ENCODE measurements at places on chromosomes 12 and 14.

- H3K27ac ChIP-seq: no peak overlapping the region
- H3K36me3 ChIP-seq: no peaks in the 10 kb centered on the region
- H3K27me3 ChIP-seq: no peaks in the 10 kb centered on the region
- H3K4me3 ChIP-seq: no peak overlapping the region
- H3K4me1 ChIP-seq: no peaks in the 10 kb centered on the region
Measured at GRCh38 chr12:82659343-82660207, 27.1 kb upstream of the TMTC2 start.

GRCh38 chr14:75275598-75275997, 3.0 kb upstream of the FOS start:
- DNase-seq: no peak
- no peak overlapping the region for H3K4me3 ChIP-seq
- H3K27ac ChIP-seq: peak overlapping the region; percentile 51

DNA sequence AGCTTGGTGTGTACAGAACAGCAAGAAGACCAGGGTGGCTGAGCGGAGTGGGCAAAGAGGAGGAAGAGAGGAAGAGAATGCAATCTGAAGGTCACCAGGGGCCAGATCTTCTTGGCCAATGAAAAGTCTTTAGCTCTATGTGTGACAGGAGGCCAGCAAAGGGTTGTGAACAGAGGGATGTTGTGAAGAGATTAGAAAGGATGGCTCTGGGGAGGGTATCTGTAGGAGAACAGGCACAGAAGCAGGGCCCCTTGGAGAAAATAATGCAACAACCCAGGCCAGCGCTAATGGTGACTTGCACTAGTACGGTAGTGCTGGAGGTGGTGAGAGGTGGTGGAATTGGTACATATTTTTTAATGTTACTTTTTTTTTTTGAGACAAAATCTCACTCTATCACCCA, 97.2 kb downstream of the NT5DC3 start:
- no peak for DNase-seq
- no peak overlapping the region for H3K4me3 ChIP-seq
- no peaks in the 10 kb centered on the region for H3K36me3 ChIP-seq
- H3K4me1 ChIP-seq: no peaks in the 10 kb centered on the region

- H3K27ac ChIP-seq: peak overlapping the region; percentile 75
- H3K4me1 ChIP-seq: peaks cover 10% of the 10 kb centered on the region
- no peaks in the 10 kb centered on the region for H3K27me3 ChIP-seq
- DNase-seq: no peak
- H3K4me3 ChIP-seq: peak overlapping the region; percentile 92
Measured at GRCh38 chr14:21455592-21455911, 371 bp downstream of the CHD8 start.

DNA sequence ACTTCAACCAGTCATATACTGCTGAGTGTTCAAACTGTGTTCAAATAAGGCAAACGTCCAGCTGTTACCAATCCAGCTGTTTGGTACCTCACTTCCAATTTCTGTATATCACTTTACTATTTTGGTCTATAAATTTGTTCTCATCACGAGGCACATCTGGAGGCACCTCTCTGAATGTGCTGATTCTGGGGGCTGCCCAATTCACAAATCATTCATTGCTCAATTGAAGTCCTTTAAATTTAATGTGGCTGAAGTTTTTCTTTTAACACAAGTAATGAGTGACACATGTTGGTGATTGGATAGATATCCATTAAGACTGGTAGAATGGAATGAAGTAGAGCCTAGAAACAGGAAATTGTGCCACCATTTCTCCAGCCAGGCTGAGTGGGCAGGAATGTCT, 617.0 kb upstream of the TMEM132C start:
- DNase-seq: no peak
- no peaks in the 10 kb centered on the region for H3K4me1 ChIP-seq
- no peak overlapping the region for H3K27ac ChIP-seq
- no peak overlapping the region for H3K4me3 ChIP-seq

DNA sequence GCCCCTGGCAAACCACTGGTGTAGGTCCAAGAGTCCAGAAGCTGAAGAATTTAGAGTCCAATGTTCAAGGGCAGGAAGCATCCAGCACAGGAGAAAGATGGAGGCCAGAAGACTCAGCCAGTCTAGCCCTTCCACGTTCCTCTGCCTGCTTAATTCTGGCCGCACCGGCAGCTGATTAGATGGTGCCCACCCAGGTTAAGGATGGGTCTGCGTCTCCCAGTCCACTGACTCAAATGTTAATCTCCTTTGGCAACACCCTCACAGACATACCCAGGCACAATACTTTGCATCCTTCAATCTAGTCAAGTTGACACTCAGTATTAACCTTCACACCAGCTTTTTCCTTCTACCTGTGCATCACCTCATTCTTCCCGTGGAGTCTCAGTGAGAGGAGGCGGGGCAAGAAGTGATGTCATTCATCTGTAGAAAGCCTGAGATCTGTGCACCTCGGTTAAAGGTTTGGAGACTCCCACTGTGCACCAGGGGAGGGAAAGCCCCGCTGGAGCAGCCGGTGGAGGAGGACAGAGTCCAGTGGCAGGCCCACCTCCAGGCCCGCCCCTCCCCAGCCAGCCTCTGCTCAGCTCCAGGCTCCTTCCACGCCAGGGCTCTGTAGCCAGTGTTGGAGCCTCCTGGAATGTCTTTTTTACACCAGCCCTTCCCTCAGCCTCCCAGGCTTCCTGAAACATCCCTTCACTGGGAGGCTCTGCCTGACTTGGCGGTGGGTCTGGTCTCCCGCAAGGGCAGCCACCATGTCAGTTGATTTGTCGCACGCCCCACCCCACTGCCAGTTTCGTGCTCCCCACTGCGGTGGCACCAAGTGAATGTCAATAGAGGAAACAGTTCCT, 80.1 kb upstream of the DYNC1H1 start:
- H3K4me1 ChIP-seq: peaks cover 14% of the 10 kb centered on the region
- DNase-seq: no peak
- H3K4me3 ChIP-seq: no peak overlapping the region
- H3K27ac ChIP-seq: no peak overlapping the region
- H3K27me3 ChIP-seq: no peaks in the 10 kb centered on the region
- H3K36me3 ChIP-seq: peaks cover 83% of the 10 kb centered on the region

- H3K4me1 ChIP-seq: no peaks in the 10 kb centered on the region
- H3K4me3 ChIP-seq: no peak overlapping the region
- H3K27me3 ChIP-seq: no peaks in the 10 kb centered on the region
- no peak for DNase-seq
- peaks cover 40% of the 10 kb centered on the region for H3K36me3 ChIP-seq
Measured at GRCh38 chr14:60114881-60115280, 23.2 kb downstream of the PCNX4 start.

DNA sequence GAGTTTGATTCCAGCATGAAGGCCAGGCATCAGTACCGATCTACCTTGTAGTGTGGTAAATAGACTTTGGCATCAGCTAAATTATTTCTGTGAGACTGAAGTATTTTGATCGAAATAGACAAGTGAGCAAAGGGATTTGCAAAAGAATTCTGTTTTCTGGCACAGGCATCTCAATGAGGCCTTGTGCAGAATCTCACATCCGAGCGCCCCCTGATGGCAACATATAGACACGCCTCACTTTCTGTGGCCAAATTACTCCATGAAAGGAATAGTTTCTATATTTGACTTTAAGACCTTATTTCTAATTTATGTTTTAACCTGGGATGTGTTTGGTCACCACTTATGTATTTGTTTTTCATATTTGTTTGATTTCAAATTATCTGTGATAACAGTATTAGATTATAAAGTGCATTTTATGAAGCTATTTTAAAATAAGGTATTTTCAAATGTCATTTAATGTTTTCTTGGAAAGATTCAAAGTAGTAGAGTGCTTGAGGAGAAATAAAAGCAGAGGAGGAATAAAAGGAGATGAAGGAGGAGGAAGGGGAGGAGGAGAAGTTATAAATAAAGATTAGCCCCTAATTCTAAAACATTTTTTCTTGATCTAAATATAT, 731.9 kb downstream of the NRXN3 start:
- H3K27me3 ChIP-seq: no peaks in the 10 kb centered on the region
- no peak for DNase-seq
- H3K27ac ChIP-seq: no peak overlapping the region
- H3K36me3 ChIP-seq: no peaks in the 10 kb centered on the region

DNA sequence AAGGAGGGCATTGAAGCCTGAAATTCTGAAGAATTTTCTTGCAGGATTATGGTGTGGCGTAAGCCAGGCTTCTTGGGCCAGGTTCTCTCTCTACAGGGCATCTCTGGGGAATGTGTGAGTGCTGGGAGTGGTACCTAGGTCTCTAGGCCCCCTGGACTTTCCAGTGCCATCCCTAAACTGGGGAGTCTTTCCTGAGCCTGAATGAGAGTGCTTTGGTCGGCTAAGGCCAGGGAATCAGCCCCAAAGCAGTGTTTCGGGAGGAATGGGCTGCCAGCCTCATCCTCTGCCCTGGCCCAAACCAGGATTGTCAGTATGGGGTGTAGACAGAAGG, 93.9 kb downstream of the CALM1 start:
- peaks cover 21% of the 10 kb centered on the region for H3K27me3 ChIP-seq
- H3K27ac ChIP-seq: no peak overlapping the region
- DNase-seq: no peak
- H3K4me1 ChIP-seq: no peaks in the 10 kb centered on the region
- H3K36me3 ChIP-seq: no peaks in the 10 kb centered on the region

GRCh38 chr12:24045816-24046257, 96.4 kb upstream of the SOX5 start:
- no peaks in the 10 kb centered on the region for H3K4me1 ChIP-seq
- no peak overlapping the region for H3K4me3 ChIP-seq
- no peak overlapping the region for H3K27ac ChIP-seq
- no peaks in the 10 kb centered on the region for H3K27me3 ChIP-seq
- no peaks in the 10 kb centered on the region for H3K36me3 ChIP-seq

GRCh38 chr12:65818454-65819382, 5.6 kb upstream of the HMGA2 start:
- H3K27me3 ChIP-seq: no peaks in the 10 kb centered on the region
- no peaks in the 10 kb centered on the region for H3K36me3 ChIP-seq
- no peak for DNase-seq
- no peak overlapping the region for H3K27ac ChIP-seq
- no peak overlapping the region for H3K4me3 ChIP-seq

GRCh38 chr12:64691795-64692583, 67.2 kb downstream of the GNS start:
- no peak overlapping the region for H3K4me3 ChIP-seq
- no peaks in the 10 kb centered on the region for H3K27me3 ChIP-seq
- DNase-seq: no peak
- H3K36me3 ChIP-seq: no peaks in the 10 kb centered on the region

DNA sequence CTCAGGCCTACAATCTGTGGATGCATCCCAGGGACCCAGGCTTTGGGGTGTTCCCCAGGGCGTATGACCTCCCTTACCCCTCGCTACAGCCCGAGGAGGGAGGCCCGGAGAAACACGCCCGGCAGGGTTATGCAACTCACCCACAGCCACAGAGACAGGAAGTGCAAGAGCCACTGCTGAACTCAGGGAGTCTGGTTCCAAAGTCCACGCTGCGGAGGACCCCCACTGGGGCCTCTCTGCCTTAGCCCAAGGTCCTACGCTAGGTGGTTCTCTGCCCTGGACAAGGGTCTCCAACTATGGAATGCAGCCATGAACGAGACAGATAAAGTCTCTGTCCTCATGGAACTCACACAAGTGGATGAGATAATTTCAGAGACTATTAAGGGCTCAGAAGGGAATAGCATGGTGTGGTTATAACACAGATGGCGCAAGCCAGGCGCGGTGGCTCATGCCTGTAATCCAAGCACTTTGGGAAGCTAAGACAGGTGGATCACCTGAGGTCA, 11.3 kb downstream of the SCARB1 start:
- H3K27me3 ChIP-seq: no peaks in the 10 kb centered on the region
- no peaks in the 10 kb centered on the region for H3K36me3 ChIP-seq
- peaks cover 8% of the 10 kb centered on the region for H3K4me1 ChIP-seq
- H3K27ac ChIP-seq: no peak overlapping the region
- no peak for DNase-seq
- no peak overlapping the region for H3K4me3 ChIP-seq

- no peak overlapping the region for H3K4me3 ChIP-seq
- H3K27ac ChIP-seq: no peak overlapping the region
- no peaks in the 10 kb centered on the region for H3K36me3 ChIP-seq
- DNase-seq: no peak
- no peaks in the 10 kb centered on the region for H3K4me1 ChIP-seq
- H3K27me3 ChIP-seq: no peaks in the 10 kb centered on the region
Measured at GRCh38 chr12:40735551-40736230, 43.5 kb downstream of the CNTN1 start.

GRCh38 chr14:71586131-71586897, 345.9 kb upstream of the RGS6 start:
- H3K4me3 ChIP-seq: no peak overlapping the region
- DNase-seq: no peak
- no peaks in the 10 kb centered on the region for H3K36me3 ChIP-seq
- no peaks in the 10 kb centered on the region for H3K27me3 ChIP-seq

GRCh38 chr12:124660851-124661250, 93.4 kb upstream of the NCOR2 start:
- no peak overlapping the region for H3K4me3 ChIP-seq
- H3K27ac ChIP-seq: no peak overlapping the region
- H3K4me1 ChIP-seq: no peaks in the 10 kb centered on the region

- peaks cover 4% of the 10 kb centered on the region for H3K27me3 ChIP-seq
- H3K36me3 ChIP-seq: no peaks in the 10 kb centered on the region
- no peak overlapping the region for H3K27ac ChIP-seq
- no peak for DNase-seq
- no peak overlapping the region for H3K4me3 ChIP-seq
Measured at GRCh38 chr12:90854136-90854689, 100.8 kb downstream of the CCER1 start.

DNA sequence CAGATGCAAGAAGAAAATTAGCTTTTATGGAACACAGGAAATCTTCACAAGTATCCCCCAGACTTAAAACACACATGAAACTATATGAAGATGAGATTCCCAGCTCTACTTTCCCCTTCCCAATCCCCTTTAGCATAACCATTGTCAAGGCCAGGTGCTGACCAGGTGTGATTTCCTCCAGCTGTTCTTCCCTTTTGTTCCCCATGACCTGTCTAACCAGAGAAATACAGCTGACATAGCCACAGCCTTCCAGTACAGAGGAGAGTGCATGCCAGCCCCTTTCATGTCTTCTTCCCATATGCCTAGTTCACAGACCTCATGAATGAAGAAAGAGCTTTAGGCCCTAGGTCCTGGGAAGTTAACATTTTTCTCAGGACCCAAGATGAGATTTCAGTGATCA, 43.5 kb upstream of the FKBP4 start:
- peaks cover 30% of the 10 kb centered on the region for H3K27me3 ChIP-seq
- H3K27ac ChIP-seq: no peak overlapping the region
- no peak overlapping the region for H3K4me3 ChIP-seq
- DNase-seq: no peak
- H3K36me3 ChIP-seq: no peaks in the 10 kb centered on the region
- peaks cover 2% of the 10 kb centered on the region for H3K4me1 ChIP-seq

- H3K27me3 ChIP-seq: no peaks in the 10 kb centered on the region
- peaks cover 4% of the 10 kb centered on the region for H3K4me1 ChIP-seq
- no peak for DNase-seq
- peaks cover 3% of the 10 kb centered on the region for H3K36me3 ChIP-seq
- H3K4me3 ChIP-seq: no peak overlapping the region
Measured at GRCh38 chr12:121318121-121318520, 21.6 kb upstream of the CAMKK2 start.
